ENCODE measurements at places on chromosomes 6 and 20.
A peak's percentile ranks its signal among the peaks of the same experiment; 100 is the strongest.

- no peak for DNase-seq
Measured at GRCh38 chr6:108002365-108003221, 44.6 kb upstream of the SEC63 start.

DNA sequence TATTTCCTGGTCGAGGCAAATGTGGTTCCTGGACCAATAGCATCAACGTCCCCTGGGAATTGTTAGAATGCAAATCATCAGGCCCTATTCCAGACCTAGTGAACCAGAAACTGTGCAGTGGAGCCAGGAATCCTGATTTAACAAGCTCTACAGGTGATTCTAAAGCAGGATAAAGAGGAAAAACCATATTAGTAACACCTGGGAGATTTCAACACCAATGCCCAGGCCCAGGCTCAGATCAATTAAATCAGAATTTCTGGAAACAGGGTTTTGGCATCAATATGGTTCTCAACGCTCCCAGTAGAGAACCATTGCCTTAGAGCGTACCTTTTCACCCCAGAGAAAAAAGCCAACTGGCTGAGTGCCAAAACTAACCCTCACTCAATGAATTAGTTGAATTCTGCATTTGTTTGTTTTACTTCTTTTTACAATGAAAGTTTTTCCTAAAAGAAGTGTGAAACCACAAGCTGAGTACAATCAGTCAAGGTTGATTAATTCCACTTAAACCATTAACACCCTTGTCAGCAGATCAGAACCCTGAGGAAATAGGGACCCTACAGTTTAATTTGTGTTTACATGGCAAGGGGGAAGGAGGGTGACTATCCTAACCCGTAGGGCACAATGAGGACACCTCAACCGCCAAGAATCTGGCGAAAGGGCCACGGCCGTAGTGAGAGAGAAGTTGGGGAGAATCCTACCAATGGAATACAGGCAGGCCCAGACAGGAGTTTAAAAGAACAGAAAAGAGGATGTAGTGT lies 34.9 kb upstream of the LOC128125822 start:
- peak; percentile 5 for DNase-seq

DNA sequence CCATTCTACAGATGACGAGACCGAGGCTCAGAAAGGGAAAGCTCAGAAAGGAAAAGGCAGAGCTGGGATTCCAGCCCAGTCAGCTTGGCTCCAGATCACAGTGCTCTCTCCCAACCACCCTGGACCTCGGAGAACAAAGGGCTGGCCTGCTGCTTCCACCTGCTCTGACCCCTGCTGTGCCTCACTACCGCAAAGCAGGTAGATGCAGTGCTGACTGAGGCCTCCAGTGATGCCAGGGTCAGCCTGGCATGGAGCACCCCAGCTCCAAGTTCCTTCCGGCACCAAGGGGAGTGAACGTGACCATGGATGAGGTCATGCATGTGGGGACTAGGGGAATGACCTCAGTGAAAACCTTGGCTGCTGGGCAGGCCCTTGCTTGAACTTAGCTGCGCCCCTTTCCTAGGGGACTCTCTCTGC lies 20.7 kb upstream of the TLDC2 start:
- DNase-seq = no peak

GRCh38 chr6:159169193-159169555 lies at the start of gene FNDC1:
Gene FNDC1, plus strand, starts transcription at chr6:159169400. Its CDS starts 197 bp downstream, at chr6:159169597.
- DNase-seq = peak; percentile 31

DNA sequence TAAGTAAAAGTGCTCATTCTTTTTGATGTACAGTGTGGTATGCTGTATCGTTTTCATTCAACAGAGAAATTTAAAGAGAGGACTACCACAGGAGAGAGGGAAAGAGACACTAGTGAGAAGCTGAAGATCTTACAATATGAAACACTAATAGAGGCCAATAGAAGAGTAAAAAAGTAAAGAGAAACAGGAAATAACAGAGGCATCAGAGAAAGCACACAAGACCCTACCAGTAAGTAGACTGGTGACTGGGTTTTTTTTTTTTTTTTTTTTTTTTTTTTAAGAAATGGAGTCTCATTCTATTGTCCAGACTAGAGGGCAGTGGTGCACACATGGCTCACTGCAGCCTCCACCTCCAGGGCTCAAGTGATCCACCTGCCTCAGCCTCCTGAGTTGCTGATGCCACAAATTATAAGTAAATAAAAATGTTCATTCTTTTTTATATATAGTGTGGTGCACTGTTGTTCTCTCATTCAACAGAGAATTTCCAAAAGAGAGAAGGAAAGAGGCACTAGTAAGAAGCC lies 18.8 kb downstream of the ELOVL4 start:
- DNase-seq = no peak

GRCh38 chr20:16475225-16475624 lies 98.0 kb downstream of the KIF16B start:
- DNase-seq = peak; percentile 34

DNA sequence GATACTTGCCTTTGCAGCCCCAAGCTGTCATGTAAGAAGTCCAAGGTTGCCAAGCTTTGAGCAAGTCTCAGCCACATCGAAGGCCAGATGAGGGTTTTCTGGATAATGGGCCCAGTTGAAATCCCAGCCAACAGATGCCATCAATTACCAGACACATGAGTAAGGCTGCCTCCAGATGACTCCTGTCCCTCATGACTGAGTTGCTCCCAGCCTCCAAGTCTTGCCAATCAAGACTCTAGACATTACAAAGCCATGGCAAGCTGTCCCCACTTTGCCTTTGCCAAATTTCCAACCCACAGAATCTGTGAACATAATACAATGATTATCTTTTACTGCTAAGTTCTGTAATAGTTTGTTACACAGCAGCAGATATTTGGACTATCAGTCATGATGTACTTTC lies 76.8 kb upstream of the ARMC2 start:
- DNase-seq = peak; percentile 94

GRCh38 chr20:15921930-15922329 lies 651.3 kb downstream of the KIF16B start:
- no peak for DNase-seq

- DNase-seq = no peak
Measured at GRCh38 chr20:8532169-8532568, 400.1 kb downstream of the PLCB1 start.

DNA sequence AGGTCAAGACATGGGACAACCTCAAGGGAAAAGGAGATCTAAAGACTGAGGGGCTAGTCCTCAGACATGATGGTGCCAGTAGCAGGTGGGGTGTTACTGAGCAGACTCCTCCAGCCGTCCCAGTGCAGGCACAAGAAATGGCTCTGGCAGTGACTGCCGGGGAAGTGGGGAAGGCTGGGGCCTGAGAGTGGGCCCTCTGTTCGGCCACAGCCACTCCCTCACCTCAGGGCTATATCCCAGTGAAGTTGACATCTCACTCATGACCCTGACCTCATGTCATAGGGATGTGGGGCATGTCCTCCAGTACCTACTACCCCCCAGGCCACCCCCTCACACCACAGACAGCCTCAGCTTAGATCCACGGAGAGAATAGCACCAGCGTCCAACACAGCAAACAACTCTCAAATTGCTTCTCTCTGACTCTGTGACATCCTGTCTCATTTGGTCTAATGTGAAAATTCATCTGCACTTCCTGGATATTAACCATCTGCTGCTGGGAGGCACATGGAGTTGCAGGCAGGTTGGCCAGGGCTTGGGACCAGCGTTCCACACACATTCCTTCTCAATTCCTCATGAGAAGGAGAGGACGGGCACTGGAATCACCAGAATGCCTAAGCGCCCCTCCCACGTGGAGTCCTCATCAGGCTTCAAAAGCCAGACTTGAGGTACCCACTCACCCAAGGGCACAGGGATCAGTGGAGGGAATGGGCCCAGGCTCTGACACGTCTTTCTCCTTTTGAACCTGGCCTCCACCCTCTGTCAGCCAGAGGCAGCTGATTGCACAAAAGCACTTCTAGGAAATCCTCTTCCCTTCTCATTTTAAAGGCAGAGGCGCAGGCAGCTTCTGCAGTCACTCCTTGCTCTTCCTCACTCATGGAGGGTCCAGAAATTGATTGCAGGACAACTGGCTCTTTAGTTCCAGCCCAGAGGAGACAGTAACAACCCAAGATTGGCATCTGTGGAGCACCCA lies 163.6 kb upstream of the CST7 start:
- peak; percentile 85 for DNase-seq

GRCh38 chr20:51980277-51980676 lies 178.0 kb upstream of the SALL4 start:
- no peak for DNase-seq

GRCh38 chr6:117272032-117272866 lies 6.9 kb downstream of the VGLL2 start:
- DNase-seq = peak; percentile 4

DNA sequence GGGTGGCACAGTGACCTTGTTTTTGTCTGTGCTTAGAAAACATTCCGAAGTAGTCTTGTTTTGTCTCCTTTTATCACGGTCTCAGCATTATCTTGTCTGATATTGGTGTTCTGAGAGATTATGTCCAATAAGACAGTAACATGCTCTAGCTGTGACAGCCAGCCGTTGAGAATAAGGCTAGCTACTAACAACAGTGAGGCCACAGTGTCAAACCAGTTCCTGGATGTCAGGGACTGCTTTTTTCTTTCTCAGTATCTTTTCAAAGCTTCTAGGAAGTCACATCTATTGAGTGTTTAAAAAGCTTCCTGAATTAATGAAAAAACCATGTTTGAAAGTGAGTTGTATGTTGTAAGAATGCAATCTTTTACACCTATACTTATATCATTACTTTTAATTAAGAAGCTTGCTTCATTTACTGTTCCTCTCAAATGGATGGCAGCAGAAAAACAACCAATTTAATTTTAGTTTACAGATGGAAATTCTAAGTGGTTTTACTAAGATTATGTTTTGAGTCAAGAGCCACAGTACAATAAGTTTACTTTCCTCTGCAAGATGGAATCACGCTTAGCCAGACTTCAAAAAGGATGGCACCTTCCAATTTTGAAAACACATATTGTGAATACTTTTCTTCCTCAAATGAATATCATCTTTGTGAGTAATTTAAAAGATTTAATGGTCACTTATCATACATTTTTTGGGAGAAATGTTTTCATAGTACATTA lies 53.1 kb downstream of the MAP3K7 start:
- no peak for DNase-seq

GRCh38 chr6:163963205-163964120 lies 548.9 kb downstream of the QKI start:
- DNase-seq = no peak

DNA sequence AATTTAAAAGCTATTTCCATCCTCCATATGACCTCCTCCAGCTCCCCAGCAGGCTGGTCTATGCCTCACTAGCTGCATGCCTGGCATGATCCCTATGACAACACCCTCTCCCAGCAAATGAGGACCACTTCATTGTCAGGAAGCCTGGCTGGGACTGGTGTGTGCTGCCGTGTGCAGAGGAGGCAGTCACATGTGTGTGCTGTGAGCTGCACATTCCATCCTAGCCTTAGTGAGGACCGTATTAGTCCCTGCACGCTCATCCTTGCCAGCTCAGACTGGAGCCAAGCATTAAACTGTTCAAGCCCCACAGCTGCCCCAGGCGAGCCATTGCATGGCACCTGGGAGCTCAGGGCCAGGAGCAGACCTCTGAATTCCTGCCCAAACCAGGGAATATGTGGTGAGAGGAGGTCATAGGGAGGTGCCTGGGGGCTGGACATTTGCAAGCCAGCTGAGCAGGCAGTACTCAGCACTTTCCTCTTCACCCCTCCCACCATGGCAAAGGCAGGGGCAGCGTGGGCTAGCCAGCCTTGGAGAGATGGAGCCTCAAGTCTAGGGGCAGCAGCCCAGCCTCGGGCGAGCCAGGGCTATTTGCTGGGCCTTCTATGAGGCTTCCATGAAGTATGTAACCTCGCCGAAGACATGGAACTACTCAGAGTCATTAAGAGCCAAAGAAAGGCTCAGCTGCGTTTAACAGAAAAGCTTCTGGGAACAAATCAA lies 8.7 kb upstream of the CCN5 start:
- DNase-seq = peak; percentile 89

DNA sequence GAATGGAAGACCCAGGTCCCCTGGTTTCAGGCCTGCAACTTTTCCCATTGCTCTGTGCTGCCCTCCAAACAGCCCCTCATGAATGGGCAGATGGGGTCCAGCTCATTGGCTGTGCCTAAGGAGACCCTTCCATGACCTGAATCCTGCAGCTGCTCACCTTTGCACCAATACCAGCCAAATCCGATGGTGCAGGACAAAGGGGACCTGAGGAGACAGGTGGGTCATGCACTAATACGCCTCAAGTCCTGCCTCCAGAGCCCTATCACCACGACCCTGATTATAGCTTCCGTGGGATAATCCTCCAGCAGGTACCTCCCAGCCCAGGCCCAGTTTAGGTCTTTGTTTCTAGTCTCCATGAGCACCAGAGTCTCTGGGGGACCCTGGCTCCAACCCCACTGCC lies 16.8 kb downstream of the TREM1 start:
- no peak for DNase-seq

GRCh38 chr6:46305833-46306232 lies 135.1 kb upstream of the ENPP5 start:
- no peak for DNase-seq

DNA sequence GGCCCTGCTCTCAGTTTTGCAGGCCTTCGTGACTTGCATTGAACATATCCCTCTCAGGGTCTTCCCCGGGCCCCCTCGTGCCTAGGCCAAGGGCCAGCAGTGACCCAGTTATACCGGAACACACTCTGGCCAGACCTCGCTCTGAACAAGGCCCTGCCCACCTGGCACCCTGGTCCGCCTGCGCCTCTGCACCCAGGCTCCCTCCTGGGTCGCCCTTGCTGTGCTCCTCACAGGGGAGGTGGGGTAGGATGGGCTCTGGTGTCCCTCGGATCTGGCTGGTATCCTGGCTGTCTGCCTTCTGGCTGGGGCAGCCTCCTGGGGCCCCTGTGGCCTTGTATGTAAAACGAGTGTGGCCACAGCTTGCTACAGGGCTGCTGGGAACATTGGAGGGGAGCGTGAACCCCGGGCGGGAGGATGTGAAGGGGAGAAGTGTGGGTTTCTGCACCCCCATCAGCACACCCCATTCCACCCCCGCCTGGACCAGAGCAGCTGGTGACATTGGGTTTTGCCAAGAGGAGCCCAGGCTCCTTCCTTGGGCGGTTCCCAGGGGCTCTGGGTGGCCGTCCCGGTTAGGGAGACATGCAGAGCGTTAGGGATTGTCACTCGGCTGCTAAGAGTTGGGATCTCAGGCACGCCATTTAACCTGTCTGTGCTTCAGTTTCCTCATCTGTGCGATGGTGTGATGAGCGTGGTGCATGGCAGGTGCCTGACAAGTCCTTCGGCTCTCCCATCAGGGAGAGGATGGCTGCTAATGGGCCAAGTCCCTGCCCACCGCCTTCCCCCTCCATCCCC lies 17.5 kb downstream of the SRC start:
- DNase-seq = no peak

- no peak for DNase-seq
Measured at GRCh38 chr20:44405785-44406571, 50.5 kb downstream of the HNF4A start.

DNA sequence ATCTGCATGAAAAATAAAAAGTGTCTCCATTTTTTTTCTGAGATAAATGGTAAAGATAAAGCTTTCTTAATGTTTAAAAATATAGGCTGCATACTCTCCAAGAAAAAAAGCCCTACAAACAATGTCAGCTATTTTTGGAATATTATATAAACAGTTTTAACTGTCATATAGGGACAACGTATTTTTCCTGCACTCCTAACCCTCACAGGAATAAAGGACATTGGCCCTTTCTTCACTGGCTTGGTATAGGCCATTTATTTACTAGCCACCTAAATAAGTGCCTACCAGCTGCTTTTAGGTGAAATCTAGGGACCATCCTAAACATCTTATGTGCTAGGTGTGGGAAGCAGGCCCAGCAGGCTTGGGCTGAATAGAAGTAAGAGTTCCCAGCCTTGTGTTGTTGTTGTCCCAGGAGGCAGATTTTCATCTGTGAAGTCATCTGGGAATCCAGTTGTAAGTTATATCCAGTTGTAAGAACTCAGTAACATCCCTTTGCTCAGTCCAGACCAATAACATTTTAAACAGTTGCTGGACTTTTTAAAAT lies 21.3 kb downstream of the FOXO3 start:
- DNase-seq = peak; percentile 27

GRCh38 chr20:18133962-18134361 lies 3.7 kb upstream of the KAT14 start:
- DNase-seq = no peak
